ENCODE measurements at places on chromosomes 1 and 21.
A peak's percentile ranks its signal among the peaks of the same experiment; 100 is the strongest.

- no peak for DNase-seq
These were observed 235.4 kb downstream of the HMCN1 start for GRCh38 chr1:185969524-185969991.

DNA sequence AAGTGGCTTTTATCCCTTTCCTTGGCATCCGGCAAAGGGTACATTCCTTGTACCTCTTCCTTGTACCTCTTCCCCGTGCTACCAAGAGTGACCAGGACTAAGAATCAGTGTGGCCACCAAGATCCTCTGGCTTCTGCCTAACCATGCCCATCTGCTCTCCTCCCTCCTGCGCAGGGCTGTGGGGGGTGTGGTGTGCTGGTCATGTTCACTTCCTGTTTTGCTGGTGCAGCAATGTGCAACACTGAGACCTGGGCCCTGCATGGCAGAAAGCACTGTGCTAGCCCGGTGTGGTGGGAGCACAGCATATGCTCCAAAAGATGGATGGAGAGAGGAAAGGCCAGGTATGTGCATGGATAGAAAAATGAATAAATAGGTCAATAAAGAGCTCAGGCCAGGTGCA is 33.3 kb upstream of the TENT5C start:
- no peak for DNase-seq

GRCh38 chr1:202162047-202162417 is 1.6 kb upstream of the PTPN7 start:
- peak; percentile 58 for DNase-seq

DNA sequence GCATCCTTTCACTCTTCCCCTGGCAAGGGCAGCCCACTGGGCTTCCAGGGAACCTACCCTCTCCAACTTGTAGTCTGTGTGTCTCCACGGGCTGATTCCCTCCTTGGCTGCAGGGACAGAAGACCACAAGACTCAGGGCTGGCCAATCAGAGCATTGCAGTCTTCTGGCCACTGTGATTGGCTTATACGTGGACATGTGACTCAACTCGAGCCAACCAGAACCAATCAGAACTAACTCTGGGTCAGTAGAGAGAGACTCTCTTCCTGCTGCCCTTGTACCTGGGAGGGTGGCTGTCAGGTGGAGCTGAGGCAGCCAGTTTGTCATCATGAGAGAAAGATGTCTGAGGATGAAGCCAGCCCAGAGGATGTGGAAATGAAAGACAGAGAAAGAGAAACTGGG is 64.0 kb downstream of the DHRS3 start:
- no peak for DNase-seq

DNA sequence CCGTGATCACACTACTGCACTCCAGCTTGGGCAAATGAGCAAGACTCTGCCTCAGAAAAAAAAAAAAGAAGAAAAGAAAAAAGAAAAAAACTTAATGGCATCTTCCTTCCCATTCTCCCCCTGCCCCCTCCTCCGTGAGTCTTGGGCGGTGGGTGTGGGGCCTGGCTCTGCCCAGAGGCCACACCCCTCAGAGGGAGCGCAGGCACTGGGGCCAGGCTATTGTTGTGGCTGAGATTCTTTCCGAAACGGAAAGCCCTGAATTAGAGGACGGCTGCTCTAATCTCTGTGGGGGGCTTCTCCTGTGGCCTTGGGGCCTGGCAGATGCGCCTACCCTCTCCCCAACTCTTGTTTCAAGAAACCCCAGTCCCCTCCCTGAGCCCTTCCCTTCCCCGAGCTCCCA is 4.1 kb upstream of the FAM110D start:
- no peak for DNase-seq

GRCh38 chr21:41052820-41053555 is 115.0 kb upstream of the BACE2 start:
- DNase-seq = no peak

- no peak for DNase-seq
These were observed 290.9 kb downstream of the HHIPL2 start for GRCh38 chr1:222257027-222257426.

DNA sequence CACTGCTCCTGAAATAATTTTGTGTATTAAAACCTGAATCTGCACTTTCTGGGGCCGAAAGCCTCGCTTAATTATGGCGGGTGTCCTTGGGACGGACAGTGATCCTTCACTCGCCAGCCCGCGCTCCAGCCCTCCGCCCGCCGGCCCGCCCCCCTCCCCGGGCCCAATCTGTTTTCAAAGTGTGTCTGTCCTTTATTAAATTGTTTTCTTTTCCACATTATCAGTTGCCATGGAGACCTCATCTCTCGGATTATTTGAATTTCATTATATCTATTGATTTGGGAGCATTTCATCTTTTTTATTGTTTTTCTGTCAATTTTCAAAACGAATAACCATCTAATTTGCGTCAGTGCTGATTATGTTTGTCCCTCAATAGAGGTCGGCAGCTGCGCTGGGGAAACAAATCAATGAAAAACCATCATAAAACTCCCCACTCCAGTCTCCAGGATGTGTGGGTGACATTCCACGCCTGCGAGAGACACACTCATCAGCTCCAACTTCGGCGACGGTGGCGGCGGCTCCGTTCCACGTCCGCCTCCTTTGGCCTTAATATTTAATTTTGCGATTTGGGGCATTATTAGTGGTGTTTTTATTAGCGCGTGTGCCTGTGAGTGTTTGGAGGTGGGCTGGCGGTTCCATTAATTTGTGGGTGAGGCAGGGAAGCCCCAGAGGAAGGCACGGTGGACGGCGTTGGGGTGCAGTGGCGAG is 123.9 kb downstream of the CASZ1 start:
- DNase-seq = no peak

- DNase-seq = no peak
These were observed 287.8 kb upstream of the RGS18 start for GRCh38 chr1:191870490-191870889.

DNA sequence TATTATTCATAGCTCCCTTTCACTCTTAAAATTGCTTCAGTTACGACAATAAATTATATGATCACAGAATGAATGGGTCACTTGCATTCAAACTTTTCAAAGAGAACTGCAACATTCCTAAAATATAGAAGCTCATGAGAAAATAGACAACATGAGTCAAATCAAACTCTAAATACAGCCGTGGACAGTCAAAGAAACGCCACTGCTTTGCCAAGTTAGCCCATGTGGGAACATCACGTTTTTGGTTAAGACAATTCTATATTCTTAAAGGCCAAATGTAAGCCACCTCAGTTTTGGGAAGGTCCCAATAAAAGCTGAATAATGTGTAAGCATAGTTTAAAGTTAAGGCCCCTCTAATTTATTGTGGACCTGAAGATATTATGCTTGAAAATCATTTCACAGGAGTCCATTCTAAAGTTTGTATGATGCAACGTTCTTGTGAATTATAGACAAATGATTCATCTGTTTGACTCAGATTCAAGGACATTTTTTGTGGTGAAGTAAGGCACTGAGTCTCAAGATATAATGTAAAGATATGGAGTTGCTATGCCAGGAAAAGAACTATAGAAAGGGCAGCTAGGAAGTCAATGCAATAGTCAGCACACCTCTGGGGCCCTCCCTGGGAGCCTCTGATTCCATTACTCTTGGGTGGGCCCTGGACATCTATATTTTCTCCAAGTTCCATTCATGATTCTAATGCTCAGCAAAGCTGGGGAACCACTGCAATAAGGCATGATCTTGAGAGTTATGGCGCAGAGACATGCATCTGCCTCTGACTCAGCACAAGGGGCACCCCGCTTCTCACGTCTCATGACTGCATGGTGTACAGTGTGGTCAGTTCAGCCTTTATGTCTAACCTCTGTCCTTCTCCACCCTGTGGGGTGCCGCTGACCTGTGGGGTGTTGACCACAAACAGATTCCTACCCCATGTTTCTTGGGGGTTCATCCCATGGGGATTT is 33.9 kb downstream of the ETS2 start:
- no peak for DNase-seq

DNA sequence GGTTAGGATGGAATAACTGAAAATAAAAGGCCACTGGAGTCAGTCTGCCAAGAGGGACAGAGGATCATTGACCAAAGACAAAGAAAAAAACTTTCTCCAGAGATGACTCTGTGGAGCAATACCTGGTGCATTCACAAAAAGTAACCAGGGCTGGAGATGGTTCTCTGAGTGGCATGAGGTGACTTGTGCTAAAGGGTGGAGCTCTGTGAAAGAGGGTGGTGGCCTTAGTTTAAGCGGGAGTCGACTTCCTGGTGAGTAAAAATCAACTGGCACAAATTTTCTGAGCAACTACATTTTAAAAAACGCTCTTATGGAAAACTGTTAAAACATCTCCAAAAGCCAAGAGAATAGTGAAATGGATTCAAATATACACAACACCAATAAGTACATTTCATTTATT is 10.0 kb downstream of the NHLH2 start:
- no peak for DNase-seq

DNA sequence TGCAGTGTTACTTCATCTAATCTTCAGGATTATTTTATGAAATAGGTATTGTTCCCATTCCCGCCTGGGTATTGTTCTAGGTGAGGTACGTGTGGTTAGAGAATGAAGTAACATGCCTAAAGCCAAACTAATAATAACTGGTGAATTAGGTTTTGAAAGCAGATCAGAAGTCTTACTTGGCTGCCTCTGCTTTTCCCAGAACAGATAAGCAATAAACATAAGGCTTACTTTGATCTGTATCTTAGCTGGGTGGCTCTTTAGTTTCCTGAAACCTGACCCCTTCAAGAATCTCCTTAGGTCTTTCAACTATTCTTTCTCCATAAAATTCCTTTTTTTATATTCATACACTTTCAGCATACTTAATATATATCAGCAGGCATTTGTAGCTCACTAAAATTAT is 65.3 kb downstream of the VAV3 start:
- DNase-seq = no peak

DNA sequence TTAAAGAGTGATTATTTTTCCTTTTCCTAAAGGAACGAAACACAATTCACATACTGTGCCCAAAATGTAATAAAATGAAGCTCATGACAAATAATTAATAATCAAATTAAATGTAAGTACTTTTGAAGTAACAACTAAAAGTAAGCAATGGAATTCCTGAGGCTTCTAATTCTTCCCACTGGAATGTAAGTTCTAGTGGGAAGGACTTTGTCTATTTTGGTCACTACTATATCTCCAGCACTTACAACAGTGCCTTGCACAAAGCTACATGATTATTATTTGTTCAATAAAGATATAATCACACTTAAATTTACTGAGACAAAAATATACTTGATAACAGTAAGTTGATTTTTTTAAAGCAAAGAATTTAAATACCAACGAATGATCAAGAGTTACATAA is 128.8 kb downstream of the COQ8A start:
- DNase-seq = no peak

DNA sequence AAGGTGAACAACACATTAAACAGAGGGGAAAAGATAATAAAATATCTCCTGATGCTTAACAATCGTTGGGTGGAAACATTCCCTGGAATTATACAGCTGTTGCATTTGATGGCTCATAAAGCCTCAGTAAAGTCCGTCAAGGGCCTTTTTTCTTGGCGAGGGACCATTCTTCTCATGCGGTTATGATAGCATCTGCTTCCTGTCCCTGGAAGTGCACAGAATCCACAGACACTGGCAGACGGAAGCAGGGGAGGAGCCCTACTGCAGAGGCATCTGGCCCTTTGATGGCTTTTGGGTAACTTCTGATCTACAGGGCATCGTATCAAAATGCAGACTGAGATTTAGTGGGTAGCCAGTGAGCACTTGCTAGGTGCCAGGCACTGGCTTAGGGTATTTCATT is 286.9 kb downstream of the KIF26B start:
- DNase-seq = no peak

DNA sequence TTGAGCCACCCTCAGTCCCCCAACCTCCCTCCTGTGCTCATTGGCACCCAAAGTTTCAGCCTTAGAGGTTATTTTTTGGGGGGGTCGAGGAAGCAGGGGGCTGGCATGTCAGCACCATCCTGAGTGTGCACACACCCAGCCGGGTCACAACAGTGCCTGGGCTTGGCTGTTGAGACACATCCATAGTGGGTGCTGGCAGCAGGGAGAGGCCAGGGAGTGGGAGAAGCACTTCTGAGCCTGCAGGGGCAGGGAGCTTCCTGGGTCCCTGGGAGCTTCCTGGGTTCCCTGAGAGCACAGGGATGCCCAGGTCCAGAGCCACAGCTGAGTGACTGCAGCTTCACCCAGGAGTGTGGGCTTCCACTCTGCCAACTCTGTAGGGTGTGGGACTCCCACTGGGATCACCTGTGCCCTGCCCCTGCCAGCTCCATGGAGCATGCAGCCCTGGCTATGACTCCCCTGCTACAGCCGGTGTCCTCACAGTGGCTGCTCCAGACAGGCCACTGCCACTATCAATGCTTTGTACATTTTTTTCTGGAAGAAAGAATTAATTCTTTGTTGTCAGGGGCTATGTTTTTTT is 240.4 kb downstream of the PTGER3 start:
- no peak for DNase-seq

DNA sequence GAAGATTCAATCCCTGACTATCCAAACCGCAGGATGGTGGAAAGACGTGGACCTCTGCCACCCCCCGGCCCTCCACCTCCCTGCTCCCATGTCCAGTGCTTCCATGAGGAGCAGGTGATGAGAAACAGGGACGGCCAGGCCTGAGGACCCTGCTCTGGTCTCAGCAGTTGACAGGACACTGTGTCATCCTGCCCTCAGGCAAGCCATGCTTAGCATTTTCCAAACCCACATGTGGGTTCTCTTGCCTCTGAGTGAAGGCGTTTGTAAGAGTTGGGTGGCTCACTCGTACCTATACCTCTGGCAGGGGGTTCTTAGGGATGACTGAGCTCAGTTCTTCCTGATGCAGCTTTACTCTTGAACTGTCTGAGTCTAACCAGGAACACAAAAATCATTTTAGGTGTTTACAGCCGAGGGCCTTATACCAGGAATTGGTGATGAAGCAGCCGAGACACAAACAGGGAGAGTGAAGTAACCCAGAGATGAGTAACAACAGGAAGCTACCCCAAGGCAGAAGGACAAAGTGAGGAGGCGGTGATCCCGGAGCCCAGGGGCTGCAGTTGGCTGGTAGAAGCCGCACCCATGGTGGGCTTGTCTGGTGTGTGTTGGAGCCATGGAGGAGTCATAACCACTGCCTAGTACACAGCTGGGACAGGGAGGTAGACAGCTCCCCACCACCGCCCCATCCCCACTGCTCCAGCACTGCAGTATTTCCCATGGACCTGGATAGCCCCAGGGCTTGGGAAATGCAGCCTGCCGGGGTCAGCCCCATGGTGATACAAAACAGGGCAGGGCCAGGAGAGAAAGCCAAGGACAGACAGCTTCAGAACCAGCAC is 21.4 kb downstream of the MYBPH start:
- DNase-seq = no peak

DNA sequence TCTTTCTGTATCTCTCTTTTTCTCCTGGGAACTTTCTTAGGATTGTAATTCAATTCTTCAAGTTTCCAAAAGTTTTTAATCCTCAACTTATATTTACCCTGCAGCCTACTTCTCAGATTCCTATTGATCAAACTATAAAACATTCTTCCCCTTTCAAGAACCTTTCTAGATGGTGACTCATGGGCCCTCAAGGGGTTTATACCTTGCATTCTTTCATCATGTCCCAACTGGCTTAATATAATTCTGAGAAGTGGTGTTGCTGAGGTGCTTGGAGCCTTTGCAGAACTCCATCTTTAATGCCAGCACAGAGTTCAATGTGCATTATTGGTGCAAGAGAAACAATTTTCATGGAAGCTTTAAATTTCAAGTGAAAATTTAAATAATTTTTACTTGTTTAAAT is 273.4 kb downstream of the VAV3 start:
- no peak for DNase-seq

- no peak for DNase-seq
These were observed 52.3 kb upstream of the TNFSF18 start for GRCh38 chr1:173103006-173103405.

All from stimulated activated naive CD4-positive, alpha-beta T cell treated with Interleukin-2 at 50 U/mL for 16 hours (primary cell).